ENCODE measurements at places on chromosomes 16 and 17. TPM values are rescaled to one million over a fixed set of nuclear protein-coding genes. Genes with fewer than 3 reads are reported as not detected.

Gene SMIM22
- total RNA-seq: not detected

Gene DVL2
- total RNA-seq: 91.8 TPM

Gene NAGS
- total RNA-seq: 7.4 TPM

Gene SUPT4H1
- 41.9 TPM for total RNA-seq

Gene WSCD1
- 0.51 TPM for total RNA-seq

Gene TERB1
- under 0.01 TPM for total RNA-seq

Gene PRSS8
- not detected for total RNA-seq

Gene SLC6A4
- not detected for total RNA-seq

Gene SLFN11
- 102 TPM for total RNA-seq

Gene ST3GAL2
- 9.5 TPM for total RNA-seq

Gene KRTAP3-1
- total RNA-seq: not detected

Gene NPB
- 0.51 TPM for total RNA-seq

Gene KRT15
- total RNA-seq: not detected

Gene ASPHD1
- 5.9 TPM for total RNA-seq

Gene SSTR5
- not detected for total RNA-seq

Gene KRT12
- not detected for total RNA-seq

Gene P2RX5
- total RNA-seq: 0.99 TPM

Gene CIBAR2
- not detected for total RNA-seq

Gene FSCN2
- total RNA-seq: 1.5 TPM

Gene SBK1
- under 0.01 TPM for total RNA-seq

Gene STH
- total RNA-seq: not detected

Gene STAT5B
- 24.4 TPM for total RNA-seq

Gene KRTAP17-1
- not detected for total RNA-seq

Gene SRL
- under 0.01 TPM for total RNA-seq

Gene CETP
- not detected for total RNA-seq

Gene KRT32
- under 0.01 TPM for total RNA-seq

Gene NTHL1
- 34.7 TPM for total RNA-seq

Gene EZH1
- total RNA-seq: 28.6 TPM

Gene KRTAP2-2
- not detected for total RNA-seq

Gene PRCD
- 4.3 TPM for total RNA-seq

Gene TIMP2
- total RNA-seq: 88.9 TPM

Gene AP2B1
- 61.6 TPM for total RNA-seq

Gene SF3B3
- total RNA-seq: 107 TPM

Gene TEKT1
- total RNA-seq: not detected

Gene OR1A1
- total RNA-seq: not detected
